ENCODE measurements at places on chromosomes 13 and 19.

DNA sequence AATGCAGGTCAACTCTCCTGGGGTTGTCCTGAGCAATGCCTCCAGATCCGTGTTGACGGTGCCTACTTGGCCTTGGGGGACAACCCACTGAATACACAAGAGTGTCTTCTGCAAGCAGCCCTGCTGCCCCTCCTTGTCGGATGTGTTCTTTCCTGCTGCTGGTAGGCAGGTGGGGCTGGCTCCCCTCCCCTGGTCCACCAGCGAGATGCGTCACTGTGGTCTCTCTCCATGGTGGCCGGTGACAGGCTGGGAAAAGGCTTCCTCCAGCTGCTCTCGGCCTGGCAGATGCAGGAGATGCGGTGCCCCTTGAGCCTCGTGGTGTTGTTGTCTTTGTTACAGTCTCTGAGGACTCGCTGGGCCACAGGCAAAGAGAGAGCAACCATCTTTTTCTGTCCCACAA, 84.9 kb downstream of the RGCC start:
- DNase-seq = no peak

DNA sequence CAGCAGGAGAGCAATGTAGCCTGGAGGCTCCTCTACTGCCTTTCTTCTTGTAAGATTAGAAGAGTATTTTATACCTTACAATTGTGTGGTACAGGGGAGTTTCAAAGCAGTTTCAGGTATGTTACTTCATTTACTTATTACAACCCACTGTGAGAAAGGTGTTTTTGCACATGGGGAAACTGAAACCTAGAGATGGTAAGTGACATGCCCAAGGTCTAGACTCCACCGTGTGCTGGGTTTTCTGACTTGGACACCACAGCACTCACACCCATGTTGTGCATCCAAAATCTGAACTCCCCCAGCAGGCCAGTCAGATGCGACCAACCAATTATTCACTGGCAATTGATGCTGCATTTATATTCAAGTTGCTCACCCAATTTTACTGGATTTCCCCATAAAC, 22.8 kb downstream of the ERICH6B start:
- DNase-seq = no peak

GRCh38 chr13:49895826-49896225, 40.3 kb downstream of the SPRYD7 start:
- no peak for DNase-seq

- DNase-seq = peak; percentile 75
These were observed 19.7 kb upstream of the PLPP2 start for GRCh38 chr19:310781-311496.

GRCh38 chr19:8214802-8215201, 5.6 kb downstream of the CERS4 start:
- no peak for DNase-seq

DNA sequence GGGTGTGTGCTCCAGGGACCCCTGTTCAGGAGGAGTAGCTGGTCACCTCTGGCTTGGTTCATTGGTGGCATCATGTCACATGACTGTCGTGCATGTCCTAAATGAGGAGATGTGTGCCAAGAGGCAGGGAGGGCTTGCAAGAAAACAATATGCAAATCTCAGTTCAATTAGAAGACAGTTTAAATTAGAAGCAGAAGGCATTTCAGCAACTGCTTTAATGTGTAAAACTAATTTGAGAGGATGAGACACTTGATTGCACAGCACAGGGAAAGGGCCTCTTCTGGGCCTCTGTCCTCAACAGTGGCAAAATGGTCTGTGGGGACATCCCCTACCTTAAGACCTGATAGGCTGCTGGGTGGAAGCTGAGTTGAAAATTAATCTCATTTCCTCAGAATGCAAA, 54.6 kb downstream of the SPATA13 start:
- no peak for DNase-seq

DNA sequence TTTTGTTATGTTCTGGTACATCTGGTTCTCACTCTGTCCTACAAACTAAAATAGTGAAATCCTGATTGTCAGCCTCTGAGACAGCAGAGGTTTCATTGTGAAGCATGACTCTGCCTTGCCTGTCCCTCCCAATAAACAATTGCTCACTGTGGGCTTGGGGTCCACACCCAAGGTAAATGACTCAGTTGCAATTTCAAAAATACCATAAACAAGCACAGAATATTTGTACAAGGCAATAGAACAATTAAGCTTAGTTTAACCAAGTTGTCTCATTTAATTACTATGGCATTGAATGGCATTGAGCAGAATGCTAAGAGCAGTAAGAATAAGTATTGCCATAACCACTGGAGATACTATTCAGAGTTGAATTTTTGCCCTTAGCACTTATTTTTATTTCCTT, 353.6 kb downstream of the SPRY2 start:
- no peak for DNase-seq

- DNase-seq = no peak
These were observed 343.1 kb downstream of the MZT1 start for GRCh38 chr13:72384186-72384823.

DNA sequence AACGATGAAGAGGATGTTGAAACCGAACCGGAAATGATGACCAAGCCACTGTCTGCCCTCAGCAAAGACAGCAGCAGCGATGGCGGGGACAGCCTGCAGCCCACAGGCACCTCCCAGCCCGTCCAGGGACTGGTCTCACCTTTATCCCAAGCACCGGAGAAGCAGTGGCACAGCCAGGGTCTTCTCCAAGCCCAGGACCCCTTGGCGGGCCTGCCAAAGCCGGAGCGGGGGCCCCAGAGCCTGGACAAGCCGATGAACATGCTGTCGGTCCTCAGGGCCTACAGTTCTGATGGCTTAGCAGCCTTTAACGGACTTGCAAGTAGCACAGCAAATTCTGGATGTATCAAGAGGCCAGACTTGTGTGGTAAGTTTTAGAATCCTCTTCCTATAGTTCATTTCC, 177.0 kb downstream of the ZNF536 start:
- no peak for DNase-seq

DNA sequence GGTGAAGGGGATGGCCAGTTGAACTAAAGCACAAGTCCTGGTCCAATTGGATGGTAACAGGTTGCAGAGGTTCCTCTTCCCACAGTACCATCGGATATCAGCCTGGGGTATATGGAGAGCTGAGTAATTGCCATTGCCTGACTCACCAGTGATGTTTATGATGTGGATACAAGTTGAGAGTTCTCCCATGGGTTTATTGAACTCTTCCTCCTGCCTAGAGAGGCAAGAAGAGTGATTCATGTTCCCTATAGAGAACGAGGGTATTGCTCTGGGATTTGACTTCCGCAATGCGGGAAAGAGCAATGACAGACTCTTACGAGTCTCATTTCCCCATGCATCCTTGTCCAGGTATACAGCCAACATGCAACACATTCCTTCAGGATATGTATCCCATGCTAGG, 111.3 kb upstream of the PCDH9 start:
- DNase-seq = no peak

DNA sequence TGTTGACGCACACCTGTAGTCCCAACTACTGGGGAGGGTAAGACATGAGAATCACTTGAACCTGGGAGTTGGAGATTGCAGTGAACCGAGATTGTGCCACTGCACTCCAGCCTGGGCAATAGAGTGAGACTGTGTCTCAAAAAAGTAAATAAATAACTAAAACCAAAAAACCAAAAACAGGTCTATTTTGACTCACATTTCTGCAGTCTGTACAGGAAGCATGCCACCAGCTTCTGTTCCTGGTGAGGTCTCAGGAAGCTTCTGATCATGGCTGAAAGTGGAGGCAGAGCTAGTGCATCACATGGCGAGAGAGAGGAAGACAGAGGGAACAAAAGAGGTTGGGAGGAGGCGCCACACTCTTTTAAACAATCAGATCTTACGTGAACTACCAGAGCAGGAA, 142.5 kb downstream of the ITGBL1 start:
- DNase-seq = no peak

GRCh38 chr19:2540646-2541454, 64.9 kb downstream of the GADD45B start:
- peak; percentile 97 for DNase-seq

DNA sequence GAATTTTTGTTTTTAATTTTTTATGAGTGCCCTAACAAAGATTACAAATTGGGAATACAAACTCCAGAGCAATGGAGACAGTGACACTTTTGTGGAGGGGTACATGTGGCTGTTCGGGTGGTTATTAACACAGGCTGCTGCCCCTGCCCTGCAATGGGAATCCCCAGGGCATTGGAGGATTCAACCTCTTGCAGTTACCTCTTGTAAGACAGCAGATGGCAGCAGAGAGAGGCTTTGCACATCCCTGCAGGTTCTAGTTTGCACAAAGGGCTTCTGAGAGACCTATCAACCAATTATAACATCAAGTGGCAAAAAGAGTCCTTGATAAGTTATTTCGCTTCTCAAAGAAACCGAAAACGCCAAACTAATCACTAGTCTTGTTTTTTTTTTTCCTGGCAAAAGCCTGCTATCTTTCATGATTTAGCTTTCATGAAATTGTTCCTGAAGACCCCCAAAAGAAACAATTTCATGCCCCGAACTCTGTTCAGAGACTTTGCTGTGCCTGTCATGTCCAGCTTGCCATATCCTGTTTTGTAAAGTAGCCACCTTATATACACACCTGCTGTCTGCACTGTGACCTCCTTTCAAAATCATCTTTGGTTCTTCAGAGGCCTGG, 10.4 kb downstream of the GJB2 start:
- no peak for DNase-seq

- DNase-seq = no peak
These were observed 222.9 kb downstream of the RFC3 start for GRCh38 chr13:34040863-34041262.

GRCh38 chr13:76822698-76823267, 63.4 kb downstream of the KCTD12 start:
- peak; percentile 64 for DNase-seq

DNA sequence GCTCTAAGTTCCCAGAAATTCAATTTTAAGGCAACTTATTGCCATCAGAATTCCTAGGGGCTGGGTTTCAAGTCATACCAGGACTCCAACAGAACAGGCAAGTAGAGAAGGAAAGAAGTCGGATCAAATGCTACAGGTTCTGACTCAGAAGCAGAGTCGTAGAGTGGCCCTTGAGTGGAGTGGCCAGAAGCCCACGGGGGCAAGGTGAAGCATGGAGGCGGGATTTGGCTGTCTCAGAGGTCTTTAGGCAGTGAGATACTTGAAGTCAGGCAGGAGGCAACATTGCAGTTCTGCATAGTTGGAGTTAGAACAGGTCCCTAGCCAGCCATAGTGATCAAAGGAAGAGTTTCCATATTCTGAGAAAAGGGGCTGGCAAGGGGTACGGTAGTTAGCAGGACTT, 111.6 kb downstream of the NHLRC3 start:
- no peak for DNase-seq

- no peak for DNase-seq
These were observed 35.2 kb downstream of the SLC25A42 start for GRCh38 chr19:19098703-19099632.

DNA sequence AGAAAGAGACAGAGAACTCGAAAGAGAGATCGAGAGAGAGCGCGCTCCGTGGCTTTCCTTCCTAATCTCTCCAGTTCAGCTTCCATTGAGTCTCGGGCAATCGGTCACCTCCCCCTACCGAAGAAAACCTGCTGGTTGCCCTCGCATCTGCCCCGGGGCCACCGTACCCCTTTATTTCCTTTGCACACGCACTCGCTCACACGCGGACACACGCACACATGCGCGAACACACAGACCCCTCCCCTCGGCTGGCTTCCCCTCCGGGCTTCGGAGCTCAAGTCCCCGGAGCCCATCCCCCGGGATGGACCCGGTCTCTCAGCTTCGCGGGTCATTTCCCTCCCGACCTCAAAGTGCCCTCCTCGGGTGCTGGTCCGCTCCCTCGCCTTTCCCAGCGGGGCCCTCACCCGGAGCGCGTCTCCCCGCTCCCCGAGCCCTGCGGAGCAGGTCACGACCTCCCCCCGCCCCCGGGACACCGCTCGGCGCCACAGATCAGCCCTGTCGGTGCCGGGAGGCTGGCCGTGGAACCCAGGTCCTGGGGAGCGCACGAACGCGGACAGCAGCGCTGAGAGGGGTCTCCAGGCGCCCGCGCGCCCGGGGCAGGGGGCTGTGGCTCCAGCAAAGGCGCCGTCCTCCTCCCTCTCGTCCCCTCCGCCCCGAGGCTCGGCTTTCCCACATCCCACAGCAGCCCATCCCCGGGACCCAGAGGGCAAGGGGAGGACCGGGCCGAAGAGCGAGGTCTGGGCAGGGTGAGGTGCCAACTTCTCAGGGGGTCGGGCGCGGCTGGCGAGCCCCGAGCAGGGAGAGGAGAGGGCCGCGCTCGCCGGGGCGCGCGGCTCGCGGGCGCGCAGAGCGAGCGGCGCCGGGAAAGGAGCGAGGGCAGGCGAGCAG, 1.8 kb downstream of the DACH1 start:
- peak; percentile 82 for DNase-seq

All from posterior vena cava (tissue), 2 donors.